ENCODE measurements at places on chromosomes 7 and 10.
A peak's percentile ranks its signal among the peaks of the same experiment; 100 is the strongest.

DNA sequence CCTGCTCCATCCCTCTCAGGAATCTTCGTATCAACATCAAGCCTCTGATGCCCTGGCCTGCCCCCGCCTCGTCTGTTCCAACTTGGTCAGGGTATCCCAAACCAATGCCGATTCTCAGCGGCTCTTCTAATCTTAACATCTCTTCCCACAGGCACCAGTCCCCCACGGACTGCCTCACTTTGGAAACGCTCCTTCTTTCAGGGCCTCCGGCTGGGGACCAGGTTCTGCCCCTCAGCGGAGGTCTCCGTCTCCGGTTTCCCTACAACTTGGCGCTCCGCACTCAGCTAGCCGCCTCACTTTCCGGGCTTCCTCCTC is 488 bp downstream of the ABCF2 start:
- no peak for DNase-seq

GRCh38 chr10:72276421-72277339 is 3.0 kb downstream of the DDIT4 start:
- DNase-seq, result no peak

DNA sequence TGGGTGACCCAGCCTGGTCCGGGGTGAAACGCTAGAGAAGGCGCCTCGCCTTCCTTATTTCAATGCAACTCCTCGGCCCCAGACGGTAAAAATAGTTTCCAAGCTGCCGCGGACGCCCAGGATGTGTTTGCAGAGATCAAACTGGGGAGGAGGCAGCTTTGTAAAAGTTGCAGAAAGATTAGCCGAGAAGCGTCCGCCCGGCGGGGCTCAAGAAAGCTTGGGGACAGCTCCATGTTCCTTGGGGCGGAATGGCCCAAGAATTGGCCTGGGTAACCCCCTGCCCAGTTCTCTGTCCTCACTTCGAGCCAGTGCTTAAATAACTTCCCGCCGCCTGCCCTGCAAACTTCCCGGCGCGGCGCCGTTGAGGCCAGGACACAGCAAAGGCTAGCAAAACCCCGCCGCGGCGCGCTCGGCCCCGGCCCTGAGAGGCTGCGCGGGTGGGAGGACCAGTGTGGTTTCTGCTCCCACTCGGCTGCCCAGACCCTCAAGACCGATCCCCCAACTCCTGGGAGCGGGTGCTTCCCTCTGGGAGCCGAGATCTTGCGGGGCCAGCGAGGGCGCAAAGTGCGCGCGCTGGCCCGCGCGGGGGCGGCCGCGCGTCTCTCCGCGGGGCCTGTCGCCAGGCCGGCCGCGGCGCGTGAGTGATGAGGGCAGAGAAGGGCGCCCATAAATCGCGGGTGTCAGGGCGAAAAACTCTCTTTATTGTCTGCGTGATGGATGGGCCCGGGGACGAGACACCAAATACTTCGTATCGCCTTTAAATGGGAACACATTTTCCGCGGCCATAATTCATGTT is 6.3 kb upstream of the ZNF503 start:
- no peak for DNase-seq

GRCh38 chr10:93413252-93413689 is 68.9 kb downstream of the MYOF start:
- peak; percentile 38 for DNase-seq

GRCh38 chr7:69728304-69728703 is 130.0 kb downstream of the AUTS2 start:
- no peak for DNase-seq

DNA sequence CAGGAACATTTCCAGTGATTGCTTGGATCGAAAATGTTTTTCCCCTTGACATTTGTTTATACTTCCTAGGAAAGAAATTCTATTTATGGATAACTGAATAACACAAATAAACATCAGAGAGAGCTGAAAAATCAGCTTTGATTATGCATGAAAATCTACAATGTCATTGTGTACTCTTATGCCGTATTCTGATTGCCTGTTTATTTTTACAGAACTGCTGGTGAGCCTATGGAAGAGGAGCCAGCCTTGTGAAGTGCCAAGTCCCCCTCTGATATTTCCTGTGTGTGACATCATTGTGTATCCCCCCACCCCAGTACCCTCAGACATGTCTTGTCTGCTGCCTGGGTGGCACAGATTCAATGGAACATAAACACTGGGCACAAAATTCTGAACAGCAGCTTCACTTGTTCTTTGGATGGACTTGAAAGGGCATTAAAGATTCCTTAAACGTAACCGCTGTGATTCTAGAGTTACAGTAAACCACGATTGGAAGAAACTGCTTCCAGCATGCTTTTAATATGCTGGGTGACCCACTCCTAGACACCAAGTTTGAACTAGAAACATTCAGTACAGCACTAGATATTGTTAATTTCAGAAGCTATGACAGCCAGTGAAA is 121.5 kb downstream of the TWIST1 start:
- no peak for DNase-seq

- no peak for DNase-seq
Measured at GRCh38 chr7:127093340-127093739, 159.4 kb downstream of the GRM8 start.

- no peak for DNase-seq
Measured at GRCh38 chr10:60818134-60818770, 40.0 kb downstream of the CDK1 start.

GRCh38 chr7:117937049-117937752 is 64.0 kb upstream of the CTTNBP2 start:
- no peak for DNase-seq

DNA sequence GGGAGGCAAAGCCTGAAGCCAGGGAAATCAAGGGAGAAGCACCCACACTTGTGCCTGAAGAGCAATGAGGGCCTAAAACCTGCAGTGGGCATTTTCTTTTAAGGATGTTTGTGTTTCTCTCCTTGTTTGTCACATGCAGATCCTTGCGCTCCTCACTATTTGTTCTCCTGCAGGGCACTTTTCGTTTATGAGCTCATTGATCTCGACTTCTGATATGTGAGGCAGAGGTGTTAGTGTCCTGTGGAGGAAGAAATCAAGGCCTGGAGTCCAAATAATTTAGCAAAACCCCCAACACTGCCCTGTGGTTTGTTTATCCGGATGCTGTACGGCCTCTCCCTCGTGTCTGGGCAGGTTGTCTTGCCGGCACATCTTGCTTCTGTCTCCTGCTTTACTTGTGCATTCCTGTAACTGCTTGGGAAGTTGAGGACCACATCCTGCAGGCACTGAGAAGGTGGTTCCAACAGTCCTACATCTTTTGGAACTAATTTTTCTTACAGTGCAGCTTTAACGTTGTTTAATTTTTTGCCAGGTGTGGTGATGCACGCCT is 13.7 kb downstream of the UBE3C start:
- DNase-seq, result no peak

DNA sequence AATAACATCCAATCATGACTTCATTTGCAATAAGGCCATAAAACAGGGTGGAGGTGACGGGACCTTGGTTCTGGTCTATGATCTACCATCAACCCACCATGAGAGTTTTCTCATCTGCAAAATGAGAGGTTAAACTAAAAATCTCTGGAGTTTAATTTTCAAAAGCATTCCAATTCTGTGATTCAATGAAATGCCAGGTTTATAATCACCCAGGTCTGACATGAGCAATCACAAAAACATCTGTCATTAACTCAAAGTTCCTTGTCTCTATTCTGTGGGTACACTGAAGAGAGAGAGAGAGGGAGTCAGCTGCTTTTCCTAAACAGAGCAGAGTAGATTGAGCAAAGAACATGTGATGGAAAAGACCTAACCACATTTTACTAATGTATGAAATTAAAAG is 75.4 kb downstream of the NUDCD3 start:
- DNase-seq, result no peak

- no peak for DNase-seq
Measured at GRCh38 chr7:50620433-50620832, 55.2 kb upstream of the DDC start.
